Activated T-helper 2 cell treated with anti-CD3 and anti-CD28 coated beads, Interferon-gamma antibody, Interleukin-2, Interleukin-4, amounts not matched to agents 10 μg/mL and 5 μg/mL and 100 μg/mL, durations not matched to agents 14 hours and 24 hours and 36 hours (primary cell): ENCODE measurements at places on chromosomes 16 and 17.

DNA sequence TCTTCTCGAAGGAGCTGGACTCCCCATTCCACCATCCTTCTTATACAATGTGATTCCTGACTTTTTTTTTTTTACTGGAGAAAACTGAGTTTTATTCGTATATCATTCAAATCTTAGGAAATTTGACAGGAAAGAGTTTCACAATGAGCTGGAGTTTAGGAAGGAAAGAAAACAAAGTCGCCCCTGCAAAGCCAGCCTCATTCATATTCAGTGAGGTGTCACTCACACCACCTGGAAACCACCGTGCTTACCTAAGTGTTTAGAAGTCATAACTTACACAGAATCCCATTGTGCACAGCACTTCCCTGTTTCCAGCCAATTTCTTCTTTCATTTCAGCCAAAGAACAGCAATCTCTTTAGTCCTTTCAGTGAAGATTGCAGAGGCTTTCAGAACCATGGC lies 90.3 kb upstream of the CHMP6 start:
- DNase-seq, result no peak

DNA sequence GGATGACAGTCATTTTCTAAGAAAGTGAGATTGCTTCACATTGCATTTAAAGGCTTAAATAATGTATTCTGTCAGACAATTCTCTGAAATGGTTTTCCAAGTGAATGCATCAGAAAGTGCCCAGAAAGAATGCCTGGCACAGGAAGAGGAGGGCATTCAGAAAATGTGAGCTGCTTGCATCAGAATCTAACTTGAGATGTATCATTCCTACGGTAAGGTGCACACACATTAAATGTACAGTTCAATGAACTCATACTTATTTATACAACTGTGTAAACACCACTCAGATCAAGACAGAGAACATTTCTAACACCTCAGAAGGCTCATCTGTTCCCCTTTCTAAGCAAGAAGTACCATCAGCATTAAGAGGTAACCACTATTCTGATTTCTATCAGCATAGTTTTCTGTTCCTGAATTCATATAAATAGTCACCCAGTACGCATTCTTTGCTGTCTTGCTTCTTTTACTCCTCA lies 638.0 kb downstream of the MAF start:
- DNase-seq, result no peak

DNA sequence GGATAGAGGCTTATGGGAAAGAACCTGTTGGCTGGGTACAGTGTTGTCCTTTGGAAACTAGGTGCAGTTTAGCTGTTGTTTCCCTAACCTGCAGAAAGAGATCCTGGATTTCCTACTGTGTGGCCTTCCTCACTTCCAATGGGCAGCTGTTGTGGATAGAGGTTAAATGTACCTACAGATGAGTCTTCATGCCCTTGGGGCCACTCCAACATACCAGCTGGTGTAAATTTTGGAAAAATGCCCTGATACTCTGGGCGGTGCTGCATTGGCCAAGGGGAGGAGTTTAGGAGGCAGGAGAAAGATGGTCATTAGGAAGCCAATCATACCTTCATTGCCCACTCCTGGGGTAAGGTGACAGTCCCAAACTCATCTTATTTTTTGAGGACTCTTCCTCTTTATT lies 70.2 kb downstream of the SNX11 start:
- DNase-seq, result no peak

GRCh38 chr17:41785859-41786226 lies 668 bp downstream of the JUP start:
- no peak for DNase-seq

DNA sequence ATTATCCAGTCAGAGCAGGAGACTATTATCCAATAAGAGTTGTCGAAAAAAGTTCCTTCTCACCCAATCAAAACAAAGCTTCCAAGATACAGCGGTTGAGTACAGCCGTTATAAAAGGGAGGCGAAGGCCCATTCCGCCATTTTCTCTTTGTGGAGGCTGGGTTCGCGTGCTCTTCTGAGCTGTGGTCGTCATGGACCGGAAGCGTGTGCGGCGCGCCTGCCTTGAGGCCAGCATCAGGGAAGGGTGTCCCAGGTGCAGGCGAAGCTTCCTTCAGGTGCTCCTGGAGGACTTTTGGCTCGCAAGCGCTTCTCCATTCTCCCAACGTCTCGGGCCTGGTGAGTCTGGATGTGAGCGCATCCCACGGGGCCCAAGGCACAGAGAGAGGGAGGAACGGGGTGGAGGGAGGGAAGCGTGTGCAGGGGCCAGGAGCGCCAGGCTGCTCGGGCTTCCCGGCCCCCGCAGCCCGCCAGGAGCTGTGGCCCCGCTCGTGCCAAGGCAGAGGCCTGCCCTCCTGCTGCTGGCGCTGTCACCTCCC lies 99.2 kb downstream of the GOSR1 start:
- DNase-seq, result no peak

DNA sequence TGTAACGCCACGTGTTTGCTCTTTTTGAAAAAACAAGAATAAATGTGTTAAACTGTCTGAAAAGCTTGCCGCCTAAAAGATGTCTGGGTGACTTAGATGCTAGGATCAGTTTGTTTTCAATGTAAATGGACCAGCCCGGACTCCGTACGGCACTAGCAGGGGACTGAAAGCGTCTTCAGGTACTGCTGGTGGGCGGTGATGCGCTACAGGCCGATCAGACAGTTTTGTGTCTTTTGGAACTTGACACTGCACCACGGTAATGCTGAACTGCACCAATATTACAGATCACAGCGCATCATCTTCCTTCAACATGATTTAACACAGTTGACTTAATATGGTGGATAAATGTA lies 727 bp upstream of the MBTPS1 start:
- DNase-seq, result no peak

- no peak for DNase-seq
These were observed 15.2 kb downstream of the CYB5D1 start for GRCh38 chr17:7873051-7873450.

- no peak for DNase-seq
These were observed 6.1 kb downstream of the TMEM235 start for GRCh38 chr17:78237401-78238012.

GRCh38 chr17:4696437-4696805 lies 7.5 kb downstream of the PELP1 start:
- no peak for DNase-seq

DNA sequence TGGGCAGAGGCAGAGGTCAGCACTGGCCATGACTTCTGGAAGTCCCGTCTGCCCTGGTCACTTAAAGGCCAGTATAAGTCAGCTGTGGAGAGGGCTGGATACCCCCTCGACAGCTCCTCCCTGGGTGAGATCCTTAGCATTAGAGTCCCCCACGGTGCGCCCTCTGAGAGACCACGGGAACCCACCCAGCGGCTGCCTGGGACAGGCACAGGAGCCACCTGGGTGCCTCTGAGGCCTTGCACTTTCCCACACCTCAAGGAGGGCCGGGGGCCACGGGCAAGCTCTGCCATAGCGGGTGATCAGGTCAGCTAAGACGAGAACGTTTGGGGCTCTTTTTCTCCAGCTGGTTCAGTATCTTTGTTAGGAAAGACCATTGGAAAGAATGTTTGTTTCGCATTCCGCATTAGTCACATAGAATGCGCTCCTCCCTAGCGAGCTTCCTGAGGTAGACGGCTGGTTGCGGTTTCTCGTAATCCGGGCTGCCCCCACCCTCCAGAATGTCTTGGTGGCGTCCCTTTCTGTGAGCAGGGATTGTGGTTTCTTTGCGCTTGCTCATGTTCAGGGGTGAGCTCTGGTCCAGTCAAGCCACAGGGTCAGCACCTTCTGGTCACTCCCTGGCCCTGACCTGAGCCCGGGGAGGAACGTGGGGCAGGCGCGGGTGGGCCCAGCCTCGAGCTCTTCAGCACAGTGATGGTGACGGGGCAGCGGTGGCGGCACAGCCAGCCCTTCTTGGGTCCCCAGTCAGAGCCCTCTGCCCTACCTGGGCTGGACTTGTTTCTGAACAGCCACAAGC lies 25.2 kb downstream of the NME3 start:
- DNase-seq, result no peak

DNA sequence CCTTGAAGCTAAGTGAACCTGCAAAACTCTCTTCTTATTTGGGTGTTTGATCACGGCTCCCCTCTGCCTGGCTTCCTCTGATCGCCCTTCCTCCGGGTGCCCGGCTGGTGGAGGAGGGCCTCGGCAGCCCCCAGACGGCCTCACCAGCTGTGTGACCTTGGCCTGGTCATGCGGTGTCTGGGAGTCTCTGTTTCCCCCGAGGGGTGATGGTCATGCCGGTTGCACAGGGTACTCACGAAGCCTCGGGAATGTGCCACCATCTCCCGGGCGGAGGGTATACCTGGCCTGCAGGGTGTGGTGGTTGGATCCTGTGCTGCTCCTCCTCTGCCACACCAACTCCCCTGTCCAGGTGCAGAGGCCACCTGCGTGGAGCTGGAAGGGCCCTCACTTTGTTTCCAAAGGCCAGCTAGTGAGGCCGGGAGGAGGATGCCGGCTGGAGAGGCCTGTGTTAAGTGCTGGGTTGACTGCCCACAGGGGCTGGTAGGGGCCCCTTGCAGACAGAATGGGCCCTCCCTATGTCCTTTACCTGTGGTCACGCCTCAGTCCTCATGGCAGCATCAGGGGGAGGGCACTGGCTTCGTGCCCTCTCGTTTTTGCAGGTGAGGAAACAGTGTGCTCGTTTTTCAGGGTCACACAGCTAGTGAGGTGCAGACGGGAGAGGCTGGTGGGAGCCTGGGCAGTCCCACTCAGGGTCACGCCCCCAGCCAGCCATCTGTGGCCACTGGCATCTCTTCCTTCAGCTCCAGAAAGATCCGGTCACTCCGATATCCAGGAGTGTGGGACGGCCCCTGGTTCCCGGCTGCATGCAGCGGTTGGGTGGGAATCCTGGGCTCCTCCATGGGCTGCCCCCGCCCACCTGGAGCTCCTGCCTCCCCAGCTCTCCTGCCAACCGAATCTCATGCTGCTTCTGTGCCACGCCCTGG lies 148.5 kb upstream of the GSE1 start:
- DNase-seq, result no peak

GRCh38 chr17:5219536-5219935 lies 15.1 kb downstream of the SCIMP start:
- no peak for DNase-seq

- DNase-seq, result no peak
These were observed 147.0 kb upstream of the TNRC6C start for GRCh38 chr17:77811521-77811920.

DNA sequence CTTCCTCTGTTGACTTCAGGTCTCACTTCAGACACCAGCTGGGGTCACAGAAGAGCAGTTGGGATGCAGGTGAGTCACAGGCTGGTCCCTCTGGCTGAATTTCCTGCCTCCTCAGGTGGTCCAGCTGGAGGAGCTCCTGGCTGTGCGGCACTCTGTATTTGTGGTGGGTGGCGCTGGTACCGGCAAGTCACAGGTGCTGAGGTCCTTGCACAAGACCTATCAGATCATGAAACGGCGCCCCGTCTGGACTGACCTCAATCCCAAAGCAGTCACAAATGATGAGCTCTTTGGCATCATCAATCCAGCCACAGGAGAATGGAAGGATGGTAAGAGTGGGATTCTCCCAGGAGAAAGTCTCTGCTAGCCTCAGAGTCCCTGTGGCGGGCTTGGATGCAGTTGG lies 149.2 kb downstream of the DNAH9 start:
- no peak for DNase-seq

DNA sequence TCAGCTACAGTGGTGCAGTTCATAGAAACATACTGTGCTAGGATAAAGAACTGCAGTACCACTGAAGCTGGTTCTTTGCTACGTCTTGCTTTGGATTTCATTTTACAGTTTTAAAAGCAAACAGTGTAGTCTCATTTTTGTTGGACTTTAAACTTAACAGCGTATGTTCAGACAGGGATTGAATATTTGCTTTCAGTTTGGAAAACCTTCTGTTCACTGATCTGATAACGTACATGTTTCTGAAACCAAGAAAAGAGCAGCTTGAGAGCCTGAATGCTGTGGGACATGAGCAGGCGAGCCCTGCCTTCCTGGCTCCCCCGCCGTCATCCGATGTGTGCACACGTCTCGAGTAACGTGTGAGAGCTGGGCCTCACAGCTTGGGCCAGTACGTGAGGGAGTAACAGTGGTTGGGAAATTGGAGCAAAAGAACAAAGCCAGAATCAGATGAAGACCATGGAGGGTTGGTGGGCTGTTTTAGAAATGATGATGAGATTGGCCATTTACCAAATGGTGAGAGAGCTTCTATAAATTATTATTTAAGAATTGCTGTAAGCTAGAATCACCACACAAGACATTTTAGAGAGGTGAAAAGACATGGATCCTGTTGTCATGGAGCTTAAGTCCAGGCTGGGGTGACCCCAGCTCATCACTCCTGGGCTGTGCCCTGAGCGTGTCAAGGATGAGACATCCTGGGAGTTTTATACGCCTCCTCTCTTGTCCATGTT lies 20.8 kb upstream of the CLEC18C start:
- no peak for DNase-seq

DNA sequence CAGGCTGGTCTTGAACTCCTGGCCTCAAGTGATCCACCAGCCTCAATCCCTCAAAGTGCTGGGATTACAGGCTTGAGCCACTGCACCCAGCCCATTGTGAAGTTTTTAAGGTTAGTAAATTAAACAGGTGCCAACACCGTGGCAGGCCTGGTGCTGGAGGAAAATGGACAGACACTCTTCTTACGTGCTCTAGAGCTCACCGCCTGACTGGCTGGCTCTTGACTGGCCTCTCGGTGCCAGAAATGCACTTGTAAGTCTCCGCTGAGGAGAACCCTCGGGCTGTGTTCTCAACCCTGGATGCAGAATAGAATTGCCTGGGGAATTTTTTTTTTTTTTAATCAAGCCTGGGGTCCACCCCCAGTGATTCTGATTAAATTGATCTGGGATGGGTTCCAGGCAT lies 10.3 kb upstream of the HAS3 start:
- no peak for DNase-seq

GRCh38 chr17:42655528-42655927 lies 3.6 kb upstream of the TUBG2 start:
- no peak for DNase-seq

DNA sequence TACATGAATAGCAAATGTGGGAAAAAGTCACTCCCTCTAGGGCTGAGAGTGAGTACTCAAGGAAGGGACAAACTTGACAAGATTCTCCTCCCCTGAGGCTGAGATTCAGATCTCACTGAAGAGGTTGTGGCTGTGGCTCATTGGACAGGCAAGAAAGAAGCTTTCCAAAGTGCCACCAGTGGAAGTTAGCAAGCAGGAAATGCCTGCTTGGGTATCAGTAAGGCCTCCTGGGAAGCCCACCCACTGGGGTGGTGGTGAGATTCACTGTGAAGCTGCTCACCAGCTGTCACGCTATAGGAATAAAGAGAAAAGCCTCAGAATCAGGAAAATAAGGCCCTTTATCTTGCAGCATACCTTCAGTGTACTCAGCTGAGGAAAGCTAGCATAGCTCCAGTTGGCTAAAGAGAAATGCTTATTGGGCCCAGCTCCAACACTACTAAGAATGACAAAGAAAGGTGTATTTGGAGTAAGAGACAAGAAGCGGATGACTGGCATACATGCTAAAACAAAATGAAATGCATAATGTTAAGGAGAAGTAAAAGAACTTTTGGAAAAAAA lies 274.4 kb upstream of the TOM1L1 start:
- no peak for DNase-seq

GRCh38 chr17:8189041-8189710 lies 804 bp downstream of the BORCS6 start:
- peak; percentile 37 for DNase-seq

GRCh38 chr17:58605470-58605869 lies 86.4 kb downstream of the TEX14 start:
- DNase-seq, result no peak

GRCh38 chr16:19379838-19380237 lies 37.8 kb upstream of the TMC5 start:
- DNase-seq, result no peak

- DNase-seq, result no peak
These were observed 418.3 kb upstream of the SALL1 start for GRCh38 chr16:51569203-51569931.
